NCI-H1436 treated with DMSO at 0.1 percent for 48 hours (cell line): ENCODE measurements at places on chromosomes 4 and X.

GRCh38 chr4:183721207-183722081, 62.4 kb downstream of the TRAPPC11 start:
- no peak for DNase-seq

DNA sequence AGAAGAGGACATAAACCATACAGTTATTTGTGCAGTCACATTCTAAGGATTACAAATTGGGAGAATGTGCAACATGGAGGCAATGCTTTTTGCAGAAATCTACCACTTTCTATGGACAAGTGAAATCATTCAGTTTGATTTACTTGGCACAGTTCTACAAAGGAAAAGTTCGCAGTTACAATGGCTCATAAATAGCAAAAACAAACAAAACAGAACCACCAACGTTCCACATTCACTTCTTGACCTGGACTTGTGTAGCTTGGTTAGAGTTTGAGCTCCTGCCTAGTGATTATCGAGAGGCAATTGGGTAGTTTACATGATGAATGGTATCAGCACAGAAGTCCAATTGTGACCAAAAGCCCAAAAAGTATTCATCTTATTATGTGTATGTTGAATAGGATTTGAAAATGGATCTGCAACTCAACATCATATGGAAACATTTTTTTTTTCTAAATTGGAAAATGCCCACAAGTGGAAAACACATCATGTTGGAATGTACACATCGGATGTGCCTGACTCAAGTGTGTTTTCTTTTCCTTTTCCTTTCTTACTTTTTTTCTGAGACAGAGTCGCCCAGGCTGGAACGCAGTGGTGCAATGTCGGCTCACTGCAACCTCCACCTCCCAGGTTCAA, 123.8 kb downstream of the LUZP4 start:
- no peak for DNase-seq

DNA sequence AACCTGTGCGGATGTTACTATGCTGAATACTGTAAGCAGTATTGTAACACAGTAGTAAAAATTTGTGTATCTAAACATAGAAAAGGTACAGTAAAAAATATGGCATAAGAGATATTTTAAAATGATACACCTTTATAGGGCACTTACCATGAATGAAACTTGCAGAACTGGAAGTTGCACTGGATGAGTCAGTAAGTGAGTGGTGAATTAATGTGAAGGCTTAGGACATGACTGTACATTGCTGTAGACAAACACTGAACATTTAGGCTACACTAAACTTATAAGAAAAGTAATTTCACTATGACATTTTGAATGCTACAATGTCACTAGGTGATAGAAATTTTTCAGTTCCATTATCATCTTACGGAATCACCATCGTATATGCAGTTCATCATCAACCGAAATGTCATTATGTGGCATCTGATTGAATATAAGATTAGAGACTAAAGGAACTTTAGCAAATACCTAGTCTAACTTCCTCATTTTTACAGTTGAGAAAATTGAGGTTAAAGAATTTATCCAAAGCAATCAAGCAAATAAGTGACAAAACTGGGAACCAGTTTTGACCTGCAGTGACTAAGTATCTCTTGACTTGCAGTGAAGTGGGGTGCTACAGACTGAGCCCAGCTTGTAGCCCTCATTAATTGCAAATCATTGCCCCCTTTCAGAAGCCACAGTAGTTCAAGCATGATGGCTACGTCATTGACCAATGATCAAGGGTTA, 55.3 kb downstream of the EGF start:
- no peak for DNase-seq

GRCh38 chr4:170675568-170676262, 586.0 kb upstream of the AADAT start:
- DNase-seq = no peak

DNA sequence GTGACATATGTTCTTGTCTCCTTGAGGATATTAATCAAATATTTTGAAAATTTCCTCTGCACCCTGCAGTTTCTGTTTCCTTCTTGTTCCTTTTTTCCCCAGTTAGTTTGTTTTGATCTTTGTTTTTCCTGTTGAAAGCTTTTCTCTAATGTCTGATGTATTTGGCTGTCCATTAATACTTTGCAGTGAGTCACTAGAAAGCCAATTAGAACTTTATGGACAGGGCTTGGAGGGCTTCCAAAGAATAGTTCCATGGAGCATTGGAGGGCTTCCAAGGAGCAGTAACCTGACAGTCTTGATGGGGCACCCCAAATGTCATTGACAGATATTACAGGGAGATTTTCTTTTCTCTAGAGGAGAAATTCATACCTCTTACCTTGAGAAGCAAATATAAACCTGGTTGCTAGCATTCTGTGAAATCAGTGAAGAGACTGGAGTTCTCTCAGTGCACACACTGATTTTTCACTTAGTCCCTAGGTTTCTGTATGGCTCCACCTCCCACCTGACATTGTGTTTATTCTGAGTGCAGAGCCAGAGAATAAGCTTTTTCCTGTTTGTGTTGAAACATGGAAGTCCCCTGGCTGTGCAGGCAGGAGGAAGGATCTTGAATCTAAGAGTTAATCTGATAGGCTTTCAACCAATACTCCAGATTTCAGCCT, 26.5 kb downstream of the SPARCL1 start:
- no peak for DNase-seq

DNA sequence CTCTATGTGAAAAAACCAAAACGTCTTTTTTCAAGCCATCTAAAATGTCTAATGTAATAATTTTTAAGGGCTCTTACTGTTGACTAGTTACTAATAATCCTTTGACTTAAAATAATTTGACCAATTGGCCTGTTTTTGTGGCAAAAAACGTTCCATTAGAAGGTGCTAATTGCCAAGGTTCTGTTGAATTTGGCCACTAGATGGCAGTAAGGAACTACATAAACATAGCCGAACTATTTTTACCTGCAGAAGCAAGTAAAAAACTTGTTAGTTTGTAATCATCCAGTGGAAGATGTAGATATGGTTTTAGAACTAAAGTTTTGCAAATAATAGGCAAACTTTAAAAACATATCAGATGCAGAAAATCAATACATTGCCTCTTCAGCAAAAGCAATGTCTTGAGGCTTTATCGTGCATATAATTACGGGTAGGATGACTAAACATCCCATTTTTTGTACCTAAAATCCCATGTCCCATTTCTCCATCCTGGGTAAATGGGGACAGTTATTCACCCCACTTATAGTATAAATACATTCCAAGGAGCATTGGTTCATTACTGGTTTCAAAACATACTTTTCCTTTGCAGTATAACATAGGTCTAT, 57.6 kb downstream of the PROM1 start:
- DNase-seq = no peak

GRCh38 chrX:39063037-39063436, 261.8 kb downstream of the MID1IP1 start:
- DNase-seq = no peak
